Activated CD4-positive, alpha-beta memory T cell treated with anti-CD3 and anti-CD28 coated beads for 36 hours (primary cell): ENCODE measurements at places on chromosomes 2 and 18. TPM values are rescaled to one million over a fixed set of nuclear protein-coding genes. Genes with fewer than 3 reads are reported as not detected.

DNA sequence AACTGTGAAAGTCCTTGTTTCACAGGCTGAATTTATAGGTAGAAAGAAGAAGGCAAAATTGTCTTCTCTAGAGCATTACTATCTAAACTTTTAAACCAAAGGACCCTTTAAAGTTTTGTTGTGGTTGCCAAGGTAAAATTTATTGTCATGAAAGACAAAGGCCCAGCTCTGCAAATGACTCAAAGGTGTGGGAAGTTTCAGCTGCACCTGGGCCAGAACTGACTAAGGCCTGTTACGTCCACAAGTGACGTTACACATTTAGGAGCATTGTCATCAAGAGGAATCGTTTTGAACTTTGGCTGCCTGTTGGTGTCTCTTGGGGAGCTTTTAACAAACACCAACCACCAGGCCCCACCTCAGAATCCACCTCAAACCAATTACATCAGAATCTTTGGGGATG, 8.1 kb upstream of the DSC3 start:
- DNase-seq = no peak

- DNase-seq = no peak
These were observed 828.3 kb upstream of the PIK3C3 start for GRCh38 chr18:41126541-41127235.

- DNase-seq = no peak
These were observed 62.9 kb downstream of the MIB1 start for GRCh38 chr18:21803495-21803894.

DNA sequence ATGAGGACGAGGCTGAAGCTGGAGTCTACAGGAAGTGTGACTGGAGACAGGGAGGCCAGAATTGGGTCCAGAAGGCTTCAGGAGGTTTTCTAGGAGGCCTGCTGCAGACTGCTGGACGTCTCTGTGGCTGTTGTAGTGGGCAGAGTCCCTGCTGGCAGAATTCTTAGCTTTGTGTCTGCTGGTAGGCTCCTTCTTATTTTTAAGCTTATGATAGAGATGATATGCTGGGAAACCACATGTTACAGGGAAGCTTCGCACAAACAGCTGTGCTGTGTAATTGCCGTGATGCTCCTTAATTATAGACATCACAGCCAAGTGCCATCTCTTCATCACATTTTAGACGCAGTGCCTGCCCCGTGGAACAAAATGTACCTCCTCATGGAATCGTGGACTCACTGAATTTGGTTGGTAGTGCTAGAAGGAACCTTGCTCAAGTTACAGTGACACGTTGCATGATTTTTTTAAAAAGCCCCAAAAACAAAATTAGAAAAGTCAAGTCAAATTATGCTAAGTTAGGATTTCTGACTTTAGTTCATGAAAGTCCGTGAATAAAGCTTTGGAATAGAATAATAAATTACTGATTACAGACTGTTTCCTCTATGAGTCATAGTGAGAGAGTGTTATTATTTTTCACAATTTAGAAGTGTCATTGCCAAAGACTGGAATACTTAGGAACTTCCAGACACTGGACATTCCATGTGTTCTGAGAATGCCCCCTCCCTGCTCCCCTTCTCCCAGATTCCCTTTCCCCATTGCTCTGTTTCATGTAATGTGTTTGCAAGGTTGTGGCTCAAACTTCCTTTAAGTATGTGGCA, 144.1 kb downstream of the FHOD3 start:
- DNase-seq = no peak

DNA sequence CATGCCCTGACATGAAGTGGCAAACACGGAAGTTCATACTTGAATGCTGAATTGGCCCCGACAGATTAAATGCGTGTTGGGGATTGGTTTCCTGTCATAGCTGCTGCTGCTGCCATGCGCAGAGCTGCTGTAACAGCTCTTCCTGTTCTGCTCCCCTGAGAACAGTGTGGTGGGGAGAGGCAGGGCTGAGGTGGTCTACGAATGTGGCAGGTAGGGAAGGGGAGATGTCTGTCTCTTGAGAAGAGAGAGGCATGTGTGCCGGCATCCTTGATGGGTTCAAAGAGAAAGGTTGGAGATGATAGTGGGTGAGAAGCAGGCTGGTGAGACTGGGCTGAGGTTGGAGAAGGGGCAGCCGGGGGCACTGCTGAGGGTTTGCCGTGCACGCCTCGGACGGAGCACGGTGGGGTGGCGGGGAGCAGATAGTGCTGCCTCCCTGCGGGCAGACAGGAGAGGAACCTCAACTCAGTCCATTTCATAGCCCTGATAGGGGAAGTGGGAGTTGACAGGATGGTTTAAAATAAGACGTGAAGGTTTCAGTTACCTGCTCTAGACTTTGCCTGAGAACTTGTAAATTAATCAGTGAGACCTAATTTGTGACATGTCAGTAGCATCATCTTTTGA, 46.1 kb downstream of the TMEM185B start:
- DNase-seq = peak; percentile 87

Gene SPHKAP
- total RNA-seq = not detected

Gene MZT2B
- 388 TPM for total RNA-seq

DNA sequence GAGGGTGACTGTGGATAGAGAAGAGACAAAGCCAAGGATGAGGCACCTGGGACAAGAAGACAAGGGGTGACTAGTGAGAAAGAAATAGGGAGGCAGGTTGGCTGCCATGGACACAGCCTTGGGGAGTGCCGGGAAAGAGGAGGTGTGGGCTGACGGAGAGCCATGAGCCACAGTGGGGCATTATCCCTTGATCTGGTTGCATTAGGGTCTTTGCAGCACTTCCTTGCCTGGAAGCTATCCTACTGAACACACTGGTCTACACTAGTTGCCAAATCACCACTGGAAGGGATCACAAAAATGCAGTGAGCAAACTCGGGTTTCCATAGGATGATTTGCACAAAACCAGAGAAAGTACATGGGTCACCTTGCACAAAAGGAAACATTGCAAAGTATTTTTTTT, 27.7 kb upstream of the ASB18 start:
- DNase-seq = no peak

DNA sequence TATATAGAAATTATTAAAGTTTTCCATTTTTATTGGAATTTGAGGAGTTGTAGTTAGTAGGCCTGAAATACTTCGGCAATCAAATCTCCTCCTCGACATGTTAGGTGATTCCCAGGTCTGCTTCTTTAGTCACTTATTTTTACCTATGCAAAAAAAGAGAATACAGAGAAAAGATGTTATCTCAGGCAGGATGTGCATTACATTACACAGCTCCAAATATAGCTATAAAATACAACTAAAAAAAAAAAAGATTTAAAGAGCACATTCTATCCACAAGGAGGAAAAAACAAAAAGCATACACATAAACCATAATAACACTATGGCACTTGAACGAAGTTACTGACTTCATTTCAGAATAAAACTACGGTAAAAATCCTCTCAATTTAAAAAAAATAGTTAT, 8.1 kb downstream of the STK17B start:
- no peak for DNase-seq

Gene DSC3
- total RNA-seq = not detected

DNA sequence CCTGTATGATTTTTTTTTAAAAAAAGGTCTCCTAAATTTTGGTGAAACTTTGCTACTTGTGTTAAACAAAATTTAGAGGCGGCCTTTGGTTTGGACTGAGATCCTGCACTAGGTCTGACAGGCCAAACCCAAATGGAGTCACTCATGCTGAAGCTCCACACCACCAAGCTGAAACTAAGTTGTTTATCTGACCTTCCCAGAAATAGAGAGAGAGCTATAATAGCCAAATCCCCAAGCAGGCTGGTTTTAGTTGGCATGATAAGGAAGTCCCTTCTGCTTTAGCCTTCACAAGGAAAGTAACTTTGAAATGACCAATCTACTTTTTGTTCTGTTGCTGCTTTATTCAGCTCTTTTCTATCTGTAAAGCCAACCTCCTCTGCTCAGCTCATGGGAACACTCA, 17.1 kb upstream of the THUMPD2 start:
- no peak for DNase-seq

DNA sequence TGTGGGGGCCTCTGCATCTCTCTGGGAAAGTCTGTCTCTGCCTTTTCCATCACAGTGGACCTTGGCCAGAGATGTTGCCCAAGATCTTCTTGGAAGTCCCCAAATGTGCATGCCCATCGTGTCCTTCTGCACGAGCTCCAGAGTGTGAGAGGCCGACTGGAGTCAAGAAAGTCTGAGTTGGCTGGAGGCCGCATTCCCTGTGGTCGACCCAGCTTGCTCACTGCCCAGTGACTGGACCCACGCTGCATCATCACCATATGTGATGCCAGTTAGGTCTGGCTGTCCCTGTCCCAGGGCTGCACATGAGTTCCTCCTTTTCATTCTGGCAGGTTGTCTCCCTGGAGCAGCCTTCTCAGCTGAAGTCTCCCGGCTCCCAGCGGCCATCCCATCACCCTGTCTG, 93.8 kb downstream of the ARL4C start:
- DNase-seq = no peak

- DNase-seq = no peak
These were observed 726 bp upstream of the SS18 start for GRCh38 chr18:26091047-26091630.

GRCh38 chr2:194301946-194302345, 1355.1 kb upstream of the SLC39A10 start:
- no peak for DNase-seq

DNA sequence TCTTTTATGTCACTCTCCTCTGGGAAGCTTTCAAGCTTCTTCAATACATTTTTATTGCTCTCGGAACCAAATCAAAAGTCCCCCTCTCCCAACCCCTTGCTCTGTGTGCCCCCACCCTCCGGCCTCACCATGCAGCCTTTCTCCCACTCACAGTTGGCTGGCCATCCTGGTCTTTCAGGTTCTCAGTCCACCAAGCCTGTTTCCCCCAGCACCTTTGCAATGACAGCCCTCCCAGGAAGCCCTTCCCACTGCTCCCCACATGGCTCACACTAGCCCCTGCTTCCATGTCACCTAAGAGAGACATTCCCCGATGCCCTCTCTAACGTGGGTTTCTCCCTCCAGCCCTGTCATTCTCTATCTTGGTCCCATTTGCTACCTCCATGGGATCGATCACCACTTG, 266.6 kb downstream of the SRBD1 start:
- no peak for DNase-seq

DNA sequence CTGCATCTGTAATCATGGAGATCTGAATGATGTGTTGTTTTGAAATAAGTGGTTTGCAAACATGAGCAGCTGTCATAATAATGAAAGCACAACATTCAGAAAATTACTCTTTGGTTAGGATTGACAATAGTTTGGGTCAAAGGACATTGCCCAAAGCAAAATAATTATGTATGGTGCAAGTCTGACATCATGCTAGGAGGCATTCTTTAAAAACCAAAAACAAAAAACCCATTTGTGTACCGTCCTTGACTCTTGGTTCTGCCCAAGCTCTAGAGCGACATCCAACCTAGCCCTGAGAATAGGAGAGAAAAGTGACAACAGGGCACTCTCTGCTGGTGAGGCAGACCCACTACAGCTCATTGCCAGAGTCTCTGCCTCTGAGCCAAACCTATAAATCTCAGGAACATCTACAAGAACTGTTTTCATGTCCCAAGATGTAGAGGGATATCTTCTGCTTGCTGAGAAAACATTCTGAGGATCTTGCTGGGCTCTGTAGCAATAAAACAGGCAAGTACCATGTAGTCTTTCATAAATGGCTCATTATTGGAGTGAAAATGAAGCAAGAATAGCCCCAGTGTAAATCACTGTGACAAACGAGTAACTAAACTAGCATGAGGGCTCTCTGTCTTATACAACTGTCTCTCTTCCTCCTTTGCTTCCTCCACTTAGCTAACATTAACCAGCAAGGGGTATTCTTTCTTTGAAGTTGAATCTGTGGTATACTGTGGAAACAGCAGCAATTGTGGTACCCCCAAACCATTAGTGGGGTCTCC, 266.8 kb upstream of the CXCR4 start:
- peak; percentile 60 for DNase-seq

Gene RAD51AP2
- not detected for total RNA-seq

Gene FOXD4L1
- total RNA-seq = not detected

GRCh38 chr18:51453594-51453993, 256.1 kb upstream of the MEX3C start:
- no peak for DNase-seq

DNA sequence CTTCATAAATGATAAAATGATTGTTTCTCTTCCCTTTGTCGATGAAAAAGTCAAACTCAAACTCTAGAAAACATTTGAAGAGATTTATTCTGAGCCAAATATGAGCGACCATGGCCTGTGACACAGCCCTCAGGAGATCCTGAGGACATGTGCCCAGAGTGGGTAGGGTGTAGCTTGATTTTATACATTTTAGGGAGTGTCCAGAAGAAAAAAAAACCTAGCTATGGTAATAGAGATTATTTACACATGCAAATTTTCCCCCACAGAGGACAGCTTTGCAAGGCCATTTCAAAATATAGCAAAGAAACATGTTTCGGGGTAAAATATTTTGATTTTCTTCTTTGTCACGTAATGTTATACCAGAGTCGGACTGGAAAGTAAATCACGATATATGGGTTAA, 92.4 kb upstream of the TRIB2 start:
- no peak for DNase-seq

- DNase-seq = no peak
These were observed 546 bp downstream of the CHPF start for GRCh38 chr2:219542931-219543595.

DNA sequence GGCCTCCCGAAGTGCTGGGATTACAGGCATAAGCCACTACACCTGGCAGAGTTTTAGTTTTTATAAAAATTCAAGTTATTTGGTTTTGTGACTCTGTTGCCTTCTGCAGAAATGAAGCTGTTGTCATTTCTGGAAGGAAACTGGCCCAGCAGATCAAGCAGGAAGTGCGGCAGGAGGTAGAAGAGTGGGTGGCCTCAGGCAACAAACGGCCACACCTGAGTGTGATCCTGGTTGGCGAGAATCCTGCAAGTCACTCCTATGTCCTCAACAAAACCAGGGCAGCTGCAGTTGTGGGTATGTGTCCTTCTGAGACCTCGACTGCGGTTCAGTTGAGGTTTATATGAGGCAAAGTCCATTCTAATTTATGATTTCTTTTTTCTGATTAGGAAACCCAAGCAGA, 7.2 kb downstream of the MTHFD2 start:
- DNase-seq = peak; percentile 73
